ENCODE measurements at places on chromosomes 13 and 19. TPM values are rescaled to one million over a fixed set of nuclear protein-coding genes. Genes with fewer than 3 reads are reported as not detected.

ASPDH gene
- total RNA-seq, result not detected

GPR183 gene
- not detected for total RNA-seq

MUC16 gene
- total RNA-seq, result not detected

C19orf38 gene
- total RNA-seq, result 0.71 TPM

ZNF415 gene
- total RNA-seq, result not detected

GRCh38 chr19:45403781-45404556, 900 bp downstream of the PPP1R13L start:
- DNase-seq, result no peak

- no peak for DNase-seq
These were observed 44.7 kb downstream of the TPT1 start for GRCh38 chr13:45296259-45296658.

DNA sequence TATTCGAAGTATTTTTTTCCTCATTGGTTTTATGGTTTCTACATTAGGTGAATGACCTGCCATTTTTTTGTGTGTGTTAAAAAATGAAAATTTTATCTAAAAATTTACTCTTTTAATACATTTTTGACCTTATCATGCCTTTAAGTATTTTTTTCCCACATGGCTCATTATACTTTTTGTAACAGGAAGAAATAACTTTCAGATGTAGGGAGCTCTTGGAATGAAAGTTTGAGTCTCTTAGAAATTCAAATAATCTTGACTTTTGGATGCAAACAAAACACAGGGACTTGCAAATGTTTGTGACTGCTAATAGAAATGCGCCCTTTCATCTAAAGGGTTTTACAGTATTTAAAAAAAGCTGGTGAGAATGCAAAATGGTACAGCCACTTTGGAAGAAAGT, 457.9 kb downstream of the KLF5 start:
- DNase-seq, result no peak

DNA sequence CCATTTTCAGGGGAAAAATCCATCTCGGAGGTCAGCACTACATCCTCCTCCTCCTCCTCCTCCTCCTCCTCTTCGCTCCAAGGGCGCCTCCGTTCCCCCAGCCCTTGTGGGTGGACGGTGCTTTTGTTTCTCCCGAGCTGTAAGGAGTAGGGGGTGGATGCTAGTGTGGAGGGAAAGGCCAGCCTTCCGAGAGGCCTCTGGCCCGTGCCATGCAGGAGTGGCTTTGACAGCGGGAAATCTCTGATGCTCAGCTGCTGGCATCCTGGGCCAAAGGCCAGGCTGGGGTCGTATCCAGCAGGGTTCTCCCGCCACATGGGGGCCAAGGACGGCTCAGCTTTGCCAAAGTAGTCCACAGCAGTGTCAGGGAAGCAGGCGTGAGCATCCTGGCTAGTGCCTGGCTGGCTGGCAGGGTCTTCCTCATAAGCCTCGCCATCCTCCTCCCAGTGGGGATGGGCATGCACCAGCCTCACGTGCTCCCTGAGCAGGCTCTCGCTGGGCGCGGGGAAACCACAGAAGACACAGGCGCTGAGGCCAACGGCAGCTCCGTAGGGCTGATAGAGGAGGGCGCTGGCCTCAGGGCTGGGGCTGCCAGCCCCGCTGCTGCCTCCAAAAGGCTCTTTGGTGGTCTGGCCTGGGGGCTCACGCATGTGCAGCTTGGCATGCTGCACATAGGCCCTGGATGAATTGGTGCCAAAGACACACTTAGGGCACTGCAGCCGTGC, 10.5 kb downstream of the WIZ start:
- no peak for DNase-seq

DNA sequence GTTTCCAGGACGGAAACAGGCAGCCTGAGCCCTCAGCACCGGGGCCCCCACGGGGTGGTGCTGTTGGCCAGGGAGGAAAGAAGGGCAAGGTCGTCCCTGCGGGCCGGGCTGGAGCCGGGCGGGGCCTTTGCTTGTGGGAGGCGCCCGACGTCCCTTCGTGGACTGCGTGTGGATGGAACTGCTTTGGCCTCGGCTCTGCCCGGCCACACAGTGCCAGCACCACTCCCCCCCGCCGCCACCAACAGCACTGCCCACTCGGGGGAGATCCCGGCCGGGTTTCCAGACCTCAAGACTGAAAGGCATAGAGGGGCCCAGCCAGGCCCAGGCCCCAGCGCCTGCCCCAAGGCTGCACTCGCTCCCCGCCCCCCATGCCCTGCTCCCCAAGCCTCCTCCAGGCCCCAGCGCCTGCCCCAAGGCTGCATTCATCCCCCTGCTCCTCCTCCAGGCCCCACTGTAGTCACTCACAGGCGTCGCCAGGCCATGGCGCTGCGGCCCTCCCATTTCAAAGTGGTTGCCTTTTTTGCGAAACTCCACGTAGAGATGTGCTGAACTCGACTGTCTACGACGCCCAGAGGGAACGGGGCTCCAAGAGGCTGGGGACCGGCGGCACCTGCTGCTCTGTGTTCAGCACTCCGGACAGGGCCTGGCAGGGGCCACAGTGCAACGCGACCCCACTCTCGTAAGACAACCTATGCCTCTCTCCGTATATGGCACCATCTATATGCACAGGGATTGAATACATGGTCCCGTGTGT, 22.5 kb downstream of the C13orf46 start:
- peak; percentile 84 for DNase-seq

GRCh38 chr13:53560556-53560955, 531.9 kb downstream of the OLFM4 start:
- DNase-seq, result no peak

DNA sequence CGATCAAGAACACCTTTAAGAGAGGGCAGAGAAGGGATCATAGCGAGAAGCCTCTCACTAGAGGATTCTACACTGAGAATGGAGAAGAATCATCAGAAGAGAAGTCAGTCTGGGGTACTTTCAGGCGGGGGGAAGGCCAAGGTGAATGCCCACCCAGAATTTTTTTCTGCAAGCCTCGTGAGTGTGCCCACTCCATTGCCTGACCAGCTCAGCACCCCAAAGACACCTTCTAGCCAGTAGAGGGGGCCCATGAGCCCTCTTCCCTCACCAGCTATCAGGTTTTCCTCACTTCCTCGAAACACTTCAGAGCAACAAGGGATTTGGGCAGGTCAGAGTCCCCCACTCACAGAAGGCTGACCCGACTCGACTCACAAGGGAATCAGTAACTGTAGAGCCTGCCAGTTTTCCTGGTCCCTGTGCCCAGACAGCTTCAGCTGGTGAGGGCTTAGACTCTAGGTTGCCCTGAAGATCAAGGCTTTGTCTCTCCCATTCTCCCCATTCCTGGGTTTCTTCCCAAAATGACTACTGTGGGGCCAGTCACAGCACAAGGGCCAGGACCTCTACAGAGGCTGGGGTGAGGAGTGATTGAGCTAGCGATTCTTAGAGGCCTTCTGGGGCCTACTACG, 18.4 kb downstream of the NLRP13 start:
- peak; percentile 10 for DNase-seq

DNA sequence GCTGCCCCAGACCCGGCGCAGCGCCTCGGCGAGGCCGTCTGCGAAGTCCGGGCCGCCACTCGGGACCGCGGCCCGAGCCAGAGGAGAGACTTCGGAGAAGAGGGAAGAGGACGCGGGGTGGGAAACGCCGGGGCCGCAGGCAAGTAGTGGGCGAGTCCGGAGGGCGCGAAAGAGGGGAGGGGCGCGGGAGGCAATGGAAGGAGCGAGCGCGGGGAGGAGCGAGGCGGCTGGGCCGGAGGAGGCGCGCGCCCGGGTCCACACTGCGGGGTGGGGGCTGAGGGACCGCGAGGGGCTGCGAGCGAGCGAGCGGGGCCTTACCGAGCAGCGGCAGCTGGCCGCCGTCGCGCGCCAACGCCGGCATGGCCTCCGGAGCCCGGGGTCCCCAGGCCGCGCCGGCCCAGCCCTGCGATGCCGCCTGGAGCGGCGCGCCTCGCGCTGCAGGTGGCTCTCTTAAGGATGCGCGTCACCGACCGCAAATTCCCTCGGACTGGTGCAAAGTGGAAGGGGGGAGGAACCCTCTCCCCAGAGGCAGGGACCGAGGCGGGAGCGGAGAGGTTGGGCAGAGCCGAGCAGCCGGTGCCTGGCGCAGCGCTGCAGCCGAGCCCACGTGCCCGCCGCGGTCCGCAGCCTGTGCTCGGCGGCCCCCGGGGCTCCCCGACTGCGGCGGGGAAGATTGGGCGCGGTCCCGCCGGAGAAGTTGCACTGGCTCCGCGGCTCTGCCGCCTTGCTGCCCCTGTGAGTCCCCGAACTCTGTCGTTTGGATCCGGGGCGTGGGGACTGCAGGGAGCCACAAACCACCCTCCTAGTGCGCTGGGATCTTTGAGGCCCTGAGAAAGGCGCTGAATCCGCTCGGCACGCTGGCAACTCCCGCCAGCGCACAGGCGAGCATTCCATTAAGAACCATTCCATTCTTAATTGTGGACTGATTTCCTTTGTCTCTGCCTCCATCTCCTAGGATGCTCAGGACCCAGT, at the start of gene FLT3:
TSS of gene FLT3 (minus strand) at position 427 of the 972 bp plus-strand sequence. CDS start at position 361, 66 bp downstream.
- no peak for DNase-seq

- no peak for DNase-seq
These were observed 12.7 kb upstream of the KBTBD6 start for GRCh38 chr13:41145136-41145908.

GRCh38 chr13:43441899-43442499, 344.8 kb downstream of the ENOX1 start:
- DNase-seq, result no peak

- DNase-seq, result no peak
These were observed 14.7 kb upstream of the SOX1 start for GRCh38 chr13:112052213-112052612.

DNA sequence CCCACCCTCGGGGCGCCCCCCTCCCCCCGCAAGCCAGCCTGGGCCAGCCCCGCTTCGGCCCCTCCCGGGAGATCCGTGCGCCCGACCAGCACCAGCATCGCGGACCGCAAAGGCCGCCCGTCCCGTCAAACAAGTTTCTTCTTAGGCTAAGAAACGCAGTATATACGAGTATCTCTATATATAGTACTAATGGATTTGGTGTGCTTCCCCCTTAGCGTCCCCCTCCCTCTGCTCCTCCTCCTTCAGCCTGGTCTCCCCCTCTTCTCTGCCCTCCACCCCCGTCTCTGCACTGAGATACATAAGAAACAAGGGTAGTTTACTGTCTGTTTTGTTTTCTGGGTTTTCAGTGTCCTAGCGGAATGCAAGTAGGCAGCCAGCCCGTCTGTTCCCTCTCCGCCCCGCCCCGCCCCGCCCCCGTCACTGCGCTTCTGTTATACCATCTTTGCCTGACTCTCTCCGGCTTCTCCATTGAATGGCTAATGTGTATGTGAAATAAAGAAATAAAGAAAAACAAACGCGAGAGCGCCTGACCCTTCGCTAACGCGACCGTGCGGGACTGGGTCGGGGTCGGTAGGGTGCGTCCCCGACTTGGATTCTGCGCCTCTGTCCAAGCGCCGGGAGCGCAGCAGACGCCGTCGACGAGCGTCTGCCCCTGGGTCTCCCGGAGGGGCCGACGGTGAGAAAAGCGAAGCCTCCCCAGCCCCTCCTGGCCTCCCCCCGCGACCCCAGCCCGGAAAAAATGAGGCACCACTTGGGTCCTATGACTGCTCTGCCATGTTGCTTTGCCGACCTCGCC, 4.2 kb downstream of the LYL1 start:
- DNase-seq, result no peak

DNA sequence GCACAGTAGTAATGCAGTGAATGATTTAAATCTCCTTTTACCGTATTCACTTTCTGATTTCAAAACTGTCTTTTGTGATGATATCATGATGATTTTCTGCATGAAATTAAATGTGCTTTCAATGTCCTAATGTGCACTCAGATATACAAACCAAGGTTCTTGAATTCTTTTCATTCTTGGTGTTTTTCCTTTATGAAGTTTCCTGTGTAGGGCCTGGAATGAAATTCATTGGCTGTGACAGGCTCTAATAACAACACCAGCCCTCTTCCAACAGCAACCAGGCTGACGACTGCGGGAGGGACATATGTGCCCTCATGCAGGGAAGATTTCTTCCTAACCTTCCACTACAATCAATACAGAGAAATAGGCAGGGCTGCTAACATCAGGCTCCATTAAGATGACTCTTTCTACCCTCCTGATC, 1052.0 kb downstream of the DIAPH3 start:
- DNase-seq, result peak; percentile 58

GRCh38 chr13:47216176-47216822, 319.4 kb upstream of the HTR2A start:
- DNase-seq, result peak; percentile 2

DNA sequence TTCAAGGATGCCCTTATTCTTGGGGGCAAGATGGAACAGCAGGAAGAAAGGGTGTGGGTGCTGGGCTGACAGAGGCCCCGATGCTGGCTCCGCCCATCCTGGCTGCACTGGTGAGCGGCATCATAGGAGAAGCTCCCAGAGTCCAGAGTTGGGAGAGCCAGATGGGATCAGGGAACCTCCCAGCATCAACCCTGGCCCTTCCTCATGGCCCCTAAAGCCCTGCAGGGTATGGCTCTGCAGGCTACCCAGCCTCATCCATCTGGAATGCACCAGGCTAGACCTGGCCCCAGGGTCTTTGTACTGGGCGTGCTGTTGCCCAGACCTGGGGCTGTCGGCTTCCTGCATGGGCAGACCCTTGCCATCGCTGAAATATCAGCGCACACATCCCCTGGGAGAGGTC, 7.9 kb upstream of the ELL start:
- no peak for DNase-seq

DNA sequence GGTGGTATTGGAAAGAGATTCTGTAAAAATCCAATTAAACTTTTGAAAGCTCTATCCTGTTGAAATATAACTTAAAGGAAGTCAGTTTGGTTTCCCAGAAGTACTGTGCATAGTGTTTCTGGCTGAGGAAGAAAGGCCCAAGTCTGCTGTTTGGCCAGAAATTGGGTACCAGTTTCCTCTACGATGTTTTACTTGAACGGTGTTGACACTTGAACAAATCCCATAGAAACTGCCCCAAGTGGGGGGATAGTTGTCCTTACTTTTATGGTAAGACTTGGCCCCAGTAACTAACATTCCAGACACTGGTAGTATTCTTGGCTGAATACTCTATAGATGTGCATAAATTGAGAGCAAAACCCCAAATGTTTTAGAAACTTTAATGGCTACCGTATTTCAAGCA, 14.2 kb downstream of the KLF5 start:
- DNase-seq, result no peak

GRCh38 chr13:20713014-20713376, 9.5 kb downstream of the IL17D start:
- DNase-seq, result no peak

DNA sequence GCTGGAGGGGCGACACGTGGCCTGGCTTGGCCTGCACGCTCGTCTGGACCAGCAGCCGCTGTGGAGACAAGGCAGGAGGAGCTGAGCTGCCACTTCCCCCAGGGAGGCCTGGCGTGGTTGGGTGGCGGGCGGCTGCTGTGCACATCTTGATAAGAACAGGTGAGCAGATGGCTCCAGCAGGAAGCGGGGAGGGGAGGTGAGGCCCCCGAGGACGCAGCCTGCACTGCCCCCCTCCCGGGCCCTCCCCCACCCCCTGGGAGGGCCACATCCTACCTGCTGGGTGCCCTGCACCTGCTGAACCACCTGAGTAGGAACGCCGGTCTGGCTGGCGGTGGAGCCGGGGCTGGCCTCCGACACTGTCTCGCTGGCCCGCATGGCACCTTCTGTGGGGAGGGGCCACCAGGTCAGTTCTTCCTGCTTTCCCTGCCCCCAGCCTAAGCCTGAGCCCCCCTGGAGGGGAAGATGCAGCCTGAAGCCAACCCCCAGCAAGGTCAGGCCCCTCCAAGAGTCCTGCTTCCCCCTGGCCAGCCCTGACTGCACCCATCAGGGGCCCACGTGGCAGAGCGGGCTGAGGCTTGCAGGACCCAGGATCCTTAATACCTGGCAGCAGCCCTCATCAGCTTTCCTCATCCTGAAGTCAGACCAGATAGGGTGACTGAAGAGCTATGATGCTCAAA, 22.8 kb downstream of the RFX1 start:
- DNase-seq, result no peak
